ENCODE measurements at places on chromosomes 3 and 15.
A peak's percentile ranks its signal among the peaks of the same experiment; 100 is the strongest.

GRCh38 chr3:22371607-22372291 is 620.7 kb upstream of the ZNF385D start:
- DNase-seq, result no peak

DNA sequence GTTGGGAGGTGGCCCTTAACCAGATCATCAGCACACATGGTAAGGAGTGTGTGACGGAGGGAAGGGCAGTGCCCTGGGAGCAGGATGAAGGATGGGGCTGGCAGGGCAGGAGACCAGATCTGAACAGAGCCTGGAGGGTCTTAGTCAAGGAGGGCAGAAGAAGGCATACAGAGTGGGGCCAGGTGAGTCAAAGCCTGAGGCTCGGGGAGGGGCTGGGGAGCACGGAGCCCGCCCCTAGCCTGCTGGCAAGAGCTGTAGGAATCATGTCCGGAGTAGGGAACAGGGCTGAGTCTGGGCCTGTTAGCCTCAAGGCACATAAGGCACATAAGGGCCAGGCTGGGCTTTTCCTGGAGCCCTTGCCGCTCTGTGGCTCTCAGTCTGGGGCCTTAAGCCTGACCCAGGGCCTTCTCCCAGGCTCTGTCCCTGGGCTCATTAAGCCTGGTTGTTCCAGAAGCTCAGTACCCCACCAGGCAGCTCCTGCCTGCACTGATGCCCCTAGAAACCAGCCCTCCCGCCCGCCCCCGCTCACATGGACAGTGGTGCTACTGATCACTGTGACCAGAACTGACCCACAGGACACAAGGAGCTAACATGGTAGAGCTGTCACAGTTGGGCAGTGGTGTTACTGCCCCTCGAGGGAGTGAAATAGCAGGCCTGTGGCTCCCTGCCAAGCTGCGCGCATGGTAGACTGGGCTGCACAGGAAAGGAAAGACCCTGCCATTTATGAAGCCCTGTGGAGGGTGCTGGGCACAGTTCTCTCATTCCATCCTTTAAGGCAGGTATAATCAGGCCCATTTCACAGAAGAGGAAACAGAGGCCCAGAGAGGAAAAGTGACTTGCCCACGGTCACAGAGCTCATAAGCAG is 14.6 kb downstream of the ISG20 start:
- DNase-seq, result no peak

GRCh38 chr3:133426721-133427120 is 26.9 kb downstream of the BFSP2 start:
- DNase-seq, result no peak

- DNase-seq, result no peak
Observed at GRCh38 chr15:70414626-70415025, 316.9 kb upstream of the TLE3 start.

DNA sequence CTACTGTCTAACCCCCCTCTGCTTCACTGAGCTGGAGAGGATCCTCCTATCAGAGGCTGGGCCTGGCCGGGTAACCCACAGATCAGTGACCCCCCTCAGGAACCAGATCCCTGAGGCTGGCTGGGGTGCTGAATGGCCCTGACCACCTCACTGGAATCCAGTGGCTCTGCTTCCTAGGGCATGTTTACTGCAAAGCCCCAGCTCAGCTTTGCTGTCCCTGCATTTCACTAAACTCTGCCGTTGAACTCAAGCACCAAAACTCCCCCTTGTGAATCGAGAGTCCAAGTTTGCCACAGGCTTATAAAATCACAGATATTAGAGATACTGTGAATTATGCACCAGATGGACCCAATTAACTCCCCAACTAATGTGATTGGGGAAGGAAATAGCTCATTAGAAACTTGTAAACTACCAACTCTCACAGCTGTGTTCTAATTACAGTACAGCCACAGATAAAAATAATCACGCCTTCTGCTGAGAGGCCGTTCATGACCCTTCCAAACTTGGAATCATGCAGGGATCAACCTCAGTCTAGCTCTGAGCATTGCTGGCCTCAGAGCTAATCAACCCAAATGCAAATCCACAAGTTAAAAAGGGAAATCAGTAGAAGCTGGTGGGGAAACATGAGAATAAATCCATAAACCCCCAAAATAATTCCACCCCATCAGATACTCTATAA is 47.0 kb downstream of the OCA2 start:
- no peak for DNase-seq

- DNase-seq, result no peak
Observed at GRCh38 chr3:105906836-105907235, 38.0 kb upstream of the CBLB start.

DNA sequence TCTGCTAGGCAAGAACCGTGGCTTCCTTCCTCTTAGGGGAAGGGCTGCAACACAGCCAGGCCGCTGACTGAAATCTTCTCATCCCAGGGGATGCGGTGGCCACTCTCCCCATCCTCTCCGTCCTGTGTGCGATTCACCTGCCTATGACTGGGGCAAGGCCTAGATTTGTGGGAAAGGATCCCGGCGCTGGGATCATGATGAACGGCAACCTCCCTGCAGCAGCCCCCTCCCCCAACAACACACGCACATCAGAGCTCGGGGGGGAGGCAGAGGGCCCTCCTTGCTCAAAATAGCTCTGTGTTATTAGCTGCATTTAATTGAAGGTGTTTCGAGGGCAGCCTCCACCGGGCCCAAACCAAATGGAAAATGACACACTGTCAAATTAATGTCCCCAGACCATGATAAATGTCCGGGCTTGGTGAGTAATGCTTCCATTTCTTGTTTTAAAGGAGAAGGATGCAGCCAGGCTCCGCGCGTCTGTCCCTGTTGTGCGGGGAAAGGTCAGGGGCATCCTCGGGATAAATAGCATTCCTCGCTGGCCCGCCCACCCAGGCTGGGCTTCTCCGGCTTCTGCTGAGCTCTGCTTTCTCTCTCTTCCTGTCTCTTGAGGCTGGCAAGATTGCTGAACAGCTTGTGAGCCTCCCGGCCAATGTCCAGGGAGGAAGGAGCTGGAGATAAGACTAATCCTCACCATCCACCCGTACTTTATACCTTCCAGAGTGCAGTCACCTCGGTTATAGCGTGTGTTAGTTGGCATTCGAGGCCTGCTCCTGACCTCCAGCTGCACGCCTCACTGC is 56.4 kb upstream of the TLE3 start:
- DNase-seq, result no peak

GRCh38 chr15:27062951-27063350 is 92.0 kb downstream of the GABRG3 start:
- no peak for DNase-seq

- no peak for DNase-seq
Observed at GRCh38 chr3:66028457-66028856, 10.3 kb downstream of the MAGI1 start.

GRCh38 chr15:40104865-40105516 is 3.7 kb downstream of the BMF start:
- peak; percentile 85 for DNase-seq

GRCh38 chr3:115834068-115834467 is 210.8 kb downstream of the GAP43 start:
- DNase-seq, result no peak

- peak; percentile 7 for DNase-seq
Observed at GRCh38 chr15:47384341-47384740, 333.0 kb upstream of the SEMA6D start.

DNA sequence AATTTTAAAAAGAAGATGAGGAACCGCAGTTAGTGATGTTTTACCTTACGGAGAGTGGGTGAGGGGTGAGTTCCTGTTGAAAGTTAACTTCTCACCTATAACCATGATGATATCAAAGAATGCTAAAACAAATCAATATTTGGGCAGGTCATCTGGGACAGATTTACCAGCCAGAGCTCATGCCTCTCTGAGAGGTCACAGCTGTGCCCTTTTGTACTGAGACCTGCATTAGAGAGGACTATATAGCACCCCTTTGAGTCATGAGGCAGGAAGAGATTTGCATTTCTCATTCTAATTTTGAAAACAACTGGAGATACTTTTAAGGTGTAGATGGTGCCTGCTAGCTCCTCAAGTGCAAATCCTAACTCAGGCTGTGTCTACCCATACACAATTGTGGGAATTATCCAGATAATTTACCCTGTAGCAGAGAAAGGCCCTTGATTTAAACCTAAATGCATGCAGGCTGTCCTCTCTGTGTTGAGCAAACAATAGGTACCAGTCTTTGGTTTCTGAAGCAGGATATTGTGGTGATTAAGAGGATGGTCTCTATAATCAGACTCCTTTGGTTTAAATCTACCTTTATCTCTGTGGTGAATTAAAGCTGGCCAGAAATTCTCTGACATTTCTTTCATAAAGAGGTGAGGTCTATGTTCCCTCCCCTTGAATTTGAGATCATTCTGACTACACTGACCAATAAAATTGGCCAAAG is 5.8 kb upstream of the TM4SF4 start:
- DNase-seq, result no peak

- no peak for DNase-seq
Observed at GRCh38 chr3:162195147-162195546, 698.5 kb downstream of the OTOL1 start.

DNA sequence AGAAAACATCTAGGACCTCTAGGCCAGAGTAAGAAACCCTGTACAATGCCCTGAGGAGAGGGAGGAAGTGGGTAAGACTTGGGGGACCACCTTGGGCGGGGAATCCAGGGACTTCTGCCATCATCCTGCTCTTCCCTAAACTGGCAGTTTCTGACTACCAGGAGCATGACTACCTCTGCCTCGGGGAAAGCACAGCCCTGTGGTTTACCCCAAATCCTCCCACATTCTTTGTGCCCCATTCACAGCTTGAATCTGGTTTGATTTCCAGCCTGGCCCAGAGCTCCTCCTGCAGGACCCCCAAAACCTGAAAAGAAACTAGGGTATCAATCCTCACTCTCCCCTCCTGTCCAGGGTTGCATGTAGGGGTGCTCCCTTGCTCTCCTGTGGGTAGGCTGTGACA is 4.7 kb downstream of the C3orf18 start:
- no peak for DNase-seq

GRCh38 chr3:176293276-176293675 is 904.0 kb downstream of the TBL1XR1 start:
- DNase-seq, result no peak

DNA sequence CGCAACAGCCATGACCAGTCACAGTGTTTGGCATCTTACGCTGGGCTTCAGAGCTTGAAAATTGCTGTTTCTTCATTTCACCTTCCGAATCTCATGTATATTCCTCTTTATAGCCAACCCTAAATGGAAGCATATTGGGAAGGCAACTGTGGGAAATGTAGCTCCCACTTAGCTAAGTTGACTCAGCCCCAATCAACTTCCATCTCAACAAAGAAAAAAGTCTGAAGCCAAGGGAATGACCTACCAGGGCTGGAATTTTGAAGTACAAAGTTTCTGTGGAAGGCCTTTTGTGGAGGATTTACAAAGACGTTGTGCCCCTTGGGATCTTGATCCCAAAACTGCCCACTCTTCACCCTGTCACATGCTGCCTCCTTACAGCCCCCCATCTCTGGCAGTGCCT is 85.2 kb upstream of the OXTR start:
- no peak for DNase-seq

DNA sequence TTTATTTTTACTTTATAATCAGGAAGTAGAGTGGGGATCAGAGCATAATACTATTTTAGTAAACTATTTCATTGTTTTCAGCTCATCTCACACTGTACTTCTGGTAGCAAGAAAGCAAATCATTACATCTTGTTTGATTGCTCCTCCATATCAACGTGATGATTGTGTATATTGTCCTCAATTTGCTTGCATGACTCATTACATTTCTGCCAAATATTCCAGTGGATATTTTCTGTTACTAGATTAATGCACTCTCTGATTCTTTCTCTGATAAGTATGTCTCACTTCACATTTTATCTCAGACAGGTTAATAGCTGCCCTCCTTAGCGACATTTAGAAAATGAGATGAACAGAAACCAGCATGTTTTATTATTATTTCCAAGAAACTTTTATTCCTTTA is 1145.3 kb downstream of the OTOL1 start:
- DNase-seq, result no peak

- DNase-seq, result no peak
Observed at GRCh38 chr3:155382396-155383042, 89.0 kb upstream of the STRIT1 start.

DNA sequence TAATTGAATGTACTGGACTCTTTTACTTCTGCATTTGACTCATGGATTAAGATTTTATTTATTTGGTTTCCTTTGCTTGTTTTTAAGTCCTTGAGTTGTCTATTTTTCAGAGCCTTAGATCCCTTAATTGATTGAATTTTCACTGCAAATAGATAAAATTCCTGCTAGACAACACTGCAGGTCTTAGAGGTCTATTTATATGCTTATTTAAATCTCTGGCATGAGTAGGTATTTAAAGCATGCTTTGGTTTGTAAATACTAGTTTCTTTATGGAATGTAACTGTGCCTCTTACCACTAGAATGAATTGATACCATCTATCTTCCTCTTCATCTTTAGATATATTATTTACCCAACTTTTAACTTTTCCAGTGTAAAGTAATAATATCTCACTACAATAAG is 20.0 kb downstream of the PLSCR5 start:
- no peak for DNase-seq

DNA sequence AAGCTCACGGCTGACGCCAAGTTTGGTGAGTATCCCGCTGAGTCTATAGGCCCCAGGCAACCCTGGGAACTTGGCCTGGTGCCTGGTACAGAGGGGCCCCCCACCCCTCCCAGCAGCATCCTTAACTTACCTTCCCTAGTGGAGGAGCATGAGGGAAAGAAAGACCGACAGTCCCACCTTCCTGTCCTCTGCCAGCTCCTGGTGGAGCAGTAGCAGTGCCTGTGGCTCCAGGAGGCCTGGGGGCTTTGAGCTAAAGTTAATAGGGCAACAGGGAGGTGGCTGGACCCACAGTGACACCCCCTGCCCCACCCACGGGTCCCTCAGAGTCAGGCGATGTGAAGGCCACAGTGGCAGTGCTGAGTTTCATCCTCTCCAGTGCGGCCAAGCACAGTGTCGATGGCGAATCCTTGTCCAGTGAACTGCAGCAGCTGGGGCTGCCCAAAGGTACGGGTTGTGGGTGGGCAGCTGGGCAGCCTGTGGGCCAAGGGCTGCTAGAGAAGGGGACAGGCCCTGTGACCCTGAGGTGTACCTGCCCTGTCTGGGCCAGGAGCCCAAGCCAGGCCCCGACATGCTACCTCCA is 2.9 kb downstream of the COMMD4 start:
- no peak for DNase-seq

- no peak for DNase-seq
Observed at GRCh38 chr15:95365511-95366107, 964.9 kb upstream of the NR2F2 start.

GRCh38 chr3:70020906-70021660 is 21.6 kb downstream of the SAMMSON start:
- no peak for DNase-seq

DNA sequence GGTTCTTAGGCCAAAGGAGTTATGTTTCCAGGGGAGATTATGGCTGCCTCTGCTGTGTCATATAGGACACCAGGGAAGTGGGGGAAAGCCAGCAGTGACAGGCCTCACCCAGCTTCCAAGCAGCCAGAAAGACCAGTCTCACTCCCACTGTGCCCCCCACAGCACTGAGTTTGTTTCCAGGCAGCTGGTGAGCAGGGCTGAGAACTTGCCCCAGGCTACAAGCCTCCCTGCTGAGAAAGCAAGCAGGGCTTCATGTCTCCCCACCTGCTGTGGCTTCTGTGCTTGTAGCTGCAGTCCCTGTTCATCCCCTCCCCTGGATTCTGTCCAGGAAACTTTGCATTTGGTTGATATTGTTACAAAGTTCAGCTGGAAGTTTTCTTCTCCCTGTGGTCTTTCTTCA is 376.3 kb downstream of the PDCD6IP start:
- no peak for DNase-seq

GRCh38 chr3:16913264-16913580 is 28.5 kb downstream of the PLCL2 start:
- no peak for DNase-seq

- no peak for DNase-seq
Observed at GRCh38 chr15:90816401-90817116, 51.8 kb upstream of the FURIN start.

- no peak for DNase-seq
Observed at GRCh38 chr15:40282147-40282868, 556 bp downstream of the ANKRD63 start.

- DNase-seq, result no peak
Observed at GRCh38 chr15:93829115-93829870, 402.1 kb upstream of the MCTP2 start.

Data from left lung (tissue), 14 donors.